Fibroblast of skin of left quadriceps (primary cell): ENCODE measurements at places on chromosomes 6 and 20.

- DNase-seq: no peak
Measured at GRCh38 chr6:129651291-129651691, 58.7 kb downstream of the ARHGAP18 start.

GRCh38 chr6:41805830-41806774 lies 18.6 kb downstream of the TOMM6 start:
- no peak for DNase-seq

GRCh38 chr6:160837146-160837545 lies 135.1 kb downstream of the PLG start:
- no peak for DNase-seq

GRCh38 chr6:161481786-161482516 lies 208.1 kb upstream of the AGPAT4 start:
- no peak for DNase-seq

DNA sequence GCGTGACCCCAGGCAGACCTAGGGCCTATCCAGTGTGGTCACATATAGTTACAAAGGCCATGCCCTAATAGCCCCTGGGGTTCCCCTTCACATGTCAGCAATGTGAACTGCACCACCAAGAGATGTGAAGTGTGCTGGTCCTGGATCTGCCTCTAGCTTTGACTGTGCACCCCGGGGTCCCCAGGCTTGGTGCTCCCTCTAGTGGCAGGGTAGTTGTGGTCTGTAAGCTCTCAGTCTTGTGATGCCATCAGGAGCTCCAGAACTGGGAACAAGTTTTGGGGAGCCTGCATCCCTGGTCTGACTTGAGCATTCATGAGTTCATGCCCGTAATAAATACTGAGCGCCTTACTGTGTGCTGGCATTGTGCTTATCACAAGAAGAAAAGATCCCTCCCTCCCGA lies 143.4 kb downstream of the DHX35 start:
- no peak for DNase-seq

GRCh38 chr20:47290008-47290407 lies 66.5 kb downstream of the ZMYND8 start:
- no peak for DNase-seq

GRCh38 chr20:14820771-14821170 lies 483.4 kb upstream of the FLRT3 start:
- peak; percentile 31 for DNase-seq

- peak; percentile 48 for DNase-seq
Measured at GRCh38 chr6:101083533-101084175, 202.5 kb upstream of the ASCC3 start.

DNA sequence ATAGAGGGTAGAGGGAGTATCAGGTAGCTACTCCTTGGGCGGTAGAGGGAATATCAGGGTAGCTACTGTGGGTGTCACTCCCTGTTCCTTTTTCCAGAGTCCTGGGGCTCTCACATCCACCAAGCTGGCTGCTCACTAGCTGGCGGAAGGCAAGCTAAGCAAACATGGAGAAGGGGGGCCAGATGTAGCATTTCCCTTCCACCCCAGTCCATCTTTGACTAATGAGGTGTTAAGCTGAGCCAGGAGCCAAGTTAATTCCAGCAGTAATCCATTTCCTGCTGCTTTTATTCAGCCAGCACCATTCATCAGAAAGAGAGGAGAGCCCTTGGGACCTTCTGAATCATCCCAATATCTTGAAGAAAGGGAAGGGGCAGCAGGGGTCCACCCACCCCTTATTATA lies 330.0 kb downstream of the ZFAND3 start:
- peak; percentile 20 for DNase-seq

GRCh38 chr6:127868338-127868737 lies 32.5 kb downstream of the THEMIS start:
- DNase-seq: no peak

DNA sequence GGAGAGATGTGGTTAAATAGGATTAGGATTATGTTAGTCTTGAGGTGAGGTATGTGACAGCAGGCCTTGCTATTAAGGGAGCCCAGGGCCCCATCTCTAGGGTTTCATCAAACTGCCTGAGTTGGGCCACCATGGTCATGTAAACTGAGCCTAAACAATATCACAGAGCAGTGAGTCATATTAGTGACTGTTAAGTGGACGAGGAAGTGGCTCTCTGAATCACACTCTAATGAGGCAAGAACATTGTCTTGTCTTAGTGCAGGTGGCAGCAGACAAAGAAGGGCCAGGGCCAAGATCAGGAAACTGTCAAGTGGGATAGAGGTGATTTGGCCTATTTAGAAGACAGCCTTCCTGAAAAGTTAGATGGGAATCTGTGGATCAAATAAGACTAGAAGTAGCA lies 23.1 kb downstream of the ENPP3 start:
- no peak for DNase-seq

DNA sequence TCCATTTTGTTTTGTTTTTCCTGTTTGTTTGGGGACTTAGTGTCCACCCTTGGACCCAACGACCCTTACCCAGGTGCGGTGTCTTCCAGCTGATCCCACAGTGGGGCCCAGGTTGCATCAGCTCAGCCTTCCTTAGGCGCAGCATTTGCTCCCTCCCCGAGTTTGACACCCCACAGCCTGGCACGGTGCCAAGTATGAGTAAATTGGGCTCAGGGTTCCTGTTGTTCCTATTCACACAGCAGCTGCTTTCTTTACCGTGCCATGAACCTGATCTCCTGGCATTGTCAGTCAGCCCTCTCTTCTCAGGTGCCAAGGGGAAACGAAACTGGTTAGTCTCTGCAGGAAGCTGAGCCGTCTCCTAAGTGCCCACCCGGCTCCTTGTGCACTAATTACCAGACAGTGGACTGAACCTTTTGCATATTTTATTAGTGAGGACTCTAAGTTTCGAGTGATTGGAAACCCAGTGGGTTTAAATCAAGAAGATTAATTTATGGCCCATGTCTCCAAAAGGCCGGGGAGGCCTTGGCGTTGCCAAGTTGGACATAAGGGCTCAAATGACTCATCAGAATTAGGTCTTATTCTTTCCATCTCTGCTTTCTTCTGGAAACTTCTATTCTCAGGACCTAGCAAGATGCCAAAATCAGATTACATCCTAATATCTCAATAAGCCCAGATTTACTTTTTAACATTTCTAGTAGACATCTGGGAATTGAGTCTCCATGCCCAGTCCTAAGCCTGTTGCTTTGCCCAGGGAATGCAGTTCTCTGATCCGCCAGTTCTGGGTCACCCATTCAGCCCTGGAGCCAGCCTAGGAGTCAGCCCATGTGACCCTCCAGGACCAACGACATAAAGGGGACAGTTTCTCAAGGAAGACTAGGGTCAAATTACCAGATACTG lies 68.8 kb downstream of the TSHZ2 start:
- no peak for DNase-seq

- DNase-seq: no peak
Measured at GRCh38 chr20:6000871-6001270, 50.4 kb downstream of the MCM8 start.

DNA sequence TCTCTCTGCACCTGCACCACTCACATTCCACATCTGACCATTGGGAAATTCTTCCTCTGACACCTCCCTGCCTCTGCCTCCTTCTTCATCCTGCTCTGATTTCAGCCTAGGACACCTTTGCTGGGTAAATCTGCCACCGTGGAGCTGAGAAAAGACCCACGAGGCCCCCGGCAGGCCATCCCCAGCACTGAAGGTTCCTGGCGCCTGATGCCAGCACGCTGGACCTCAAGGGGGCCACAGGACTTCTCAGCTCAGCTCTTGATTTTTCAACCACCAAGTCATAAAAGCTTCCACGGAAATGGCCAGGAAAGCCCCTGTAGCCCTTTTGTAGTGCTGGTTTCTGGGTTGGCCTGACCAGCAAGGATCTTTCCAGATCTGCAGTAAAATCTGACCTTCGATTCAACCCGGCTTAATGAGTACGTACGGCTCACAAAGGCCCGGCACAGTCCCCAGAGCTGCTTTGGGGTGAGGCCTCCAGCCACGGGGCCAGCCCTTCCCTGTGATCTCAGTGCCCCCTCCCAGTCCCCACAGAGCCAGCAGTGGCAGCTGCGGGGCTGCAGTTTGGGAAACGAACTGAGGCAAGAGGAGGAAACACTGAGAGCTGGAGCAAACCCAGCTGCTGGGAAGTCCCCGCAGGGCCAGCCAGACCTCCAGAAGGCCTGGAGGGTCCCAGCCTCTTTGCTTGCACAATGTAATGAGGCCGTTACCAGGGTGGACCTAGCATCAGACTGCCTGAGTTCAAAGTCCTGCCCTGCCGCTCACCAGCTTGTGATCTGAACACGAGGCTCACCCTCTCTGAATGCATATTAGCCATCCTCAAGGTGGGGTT lies 157.5 kb downstream of the BMP7 start:
- DNase-seq: no peak

GRCh38 chr6:169990095-169991030 lies 238.9 kb downstream of the ERMARD start:
- DNase-seq: no peak

- no peak for DNase-seq
Measured at GRCh38 chr20:48486065-48486464, 341.7 kb downstream of the PREX1 start.

DNA sequence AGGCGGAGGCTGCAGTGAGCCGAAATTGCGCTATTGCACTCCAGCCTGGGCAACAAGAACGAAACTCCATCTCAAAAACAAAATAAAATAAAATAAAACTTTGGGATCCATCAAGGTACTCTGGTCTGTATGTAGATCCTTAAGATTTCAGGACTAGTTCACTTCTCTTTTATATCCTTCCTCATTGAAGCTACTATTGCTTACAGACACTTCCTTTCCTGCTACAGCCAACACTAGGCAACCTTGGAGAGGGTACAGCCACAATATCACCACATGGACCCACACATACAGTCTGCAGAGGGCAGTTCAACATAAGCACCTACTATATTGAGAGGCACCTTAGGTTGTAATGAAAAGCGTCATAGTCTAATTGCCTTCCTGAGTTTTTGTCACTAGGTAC lies 113.3 kb downstream of the ATXN1 start:
- DNase-seq: no peak

DNA sequence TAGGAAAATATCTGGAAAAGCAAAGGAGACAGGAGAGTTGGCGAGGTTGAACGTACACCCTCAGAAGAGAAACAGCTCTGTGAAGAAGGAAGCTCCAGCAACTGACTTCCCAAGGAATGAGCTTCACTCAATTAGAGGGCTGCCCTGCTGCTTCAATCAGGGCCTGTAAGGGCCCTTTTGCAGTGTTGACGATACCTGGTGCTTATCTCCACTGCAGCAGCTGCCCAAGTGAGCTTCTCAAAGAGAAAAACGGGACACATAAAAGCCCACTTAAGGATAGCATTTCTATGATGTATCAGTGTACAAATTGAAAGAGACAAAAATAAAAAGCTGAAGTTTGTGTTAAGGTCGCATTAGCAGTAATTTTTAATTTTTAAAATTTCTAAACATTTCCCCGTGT lies 16.4 kb downstream of the SEC63 start:
- no peak for DNase-seq

- DNase-seq: no peak
Measured at GRCh38 chr6:164928728-164929407, 380.5 kb downstream of the C6orf118 start.

DNA sequence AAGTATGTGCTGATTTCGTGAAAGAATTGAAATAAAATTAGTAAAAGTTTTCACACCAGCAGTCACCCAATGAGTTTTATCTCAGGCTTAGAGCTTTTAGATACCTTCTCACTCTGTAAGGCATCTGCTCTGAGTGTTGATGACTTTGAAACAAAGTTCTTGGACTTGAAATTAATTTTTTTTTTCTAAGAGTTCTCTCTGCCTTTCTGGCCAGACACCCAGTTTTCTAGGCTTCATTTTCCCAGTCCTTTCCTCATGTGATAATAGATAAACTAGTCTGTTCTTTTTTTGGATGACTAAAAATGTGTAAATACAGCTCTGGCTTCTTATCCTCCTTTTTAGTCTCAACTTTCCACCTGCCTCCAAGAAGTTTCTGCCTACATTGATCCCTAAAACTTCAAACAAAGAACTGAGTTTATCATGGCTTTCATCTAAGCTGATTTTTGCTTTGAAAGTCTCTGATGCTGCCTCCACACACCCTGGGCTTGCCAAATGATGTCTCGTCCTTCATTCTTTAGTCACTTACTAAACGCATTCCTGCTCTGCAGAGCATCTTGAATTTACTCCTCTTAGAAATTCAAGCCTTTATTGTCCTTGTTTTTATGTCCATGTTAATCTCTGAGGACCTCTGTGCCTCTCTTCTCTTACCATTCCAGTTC lies 32.7 kb downstream of the SLX4IP start:
- DNase-seq: no peak

GRCh38 chr6:108114841-108115597 lies 40.5 kb upstream of the OSTM1 start:
- peak; percentile 22 for DNase-seq

DNA sequence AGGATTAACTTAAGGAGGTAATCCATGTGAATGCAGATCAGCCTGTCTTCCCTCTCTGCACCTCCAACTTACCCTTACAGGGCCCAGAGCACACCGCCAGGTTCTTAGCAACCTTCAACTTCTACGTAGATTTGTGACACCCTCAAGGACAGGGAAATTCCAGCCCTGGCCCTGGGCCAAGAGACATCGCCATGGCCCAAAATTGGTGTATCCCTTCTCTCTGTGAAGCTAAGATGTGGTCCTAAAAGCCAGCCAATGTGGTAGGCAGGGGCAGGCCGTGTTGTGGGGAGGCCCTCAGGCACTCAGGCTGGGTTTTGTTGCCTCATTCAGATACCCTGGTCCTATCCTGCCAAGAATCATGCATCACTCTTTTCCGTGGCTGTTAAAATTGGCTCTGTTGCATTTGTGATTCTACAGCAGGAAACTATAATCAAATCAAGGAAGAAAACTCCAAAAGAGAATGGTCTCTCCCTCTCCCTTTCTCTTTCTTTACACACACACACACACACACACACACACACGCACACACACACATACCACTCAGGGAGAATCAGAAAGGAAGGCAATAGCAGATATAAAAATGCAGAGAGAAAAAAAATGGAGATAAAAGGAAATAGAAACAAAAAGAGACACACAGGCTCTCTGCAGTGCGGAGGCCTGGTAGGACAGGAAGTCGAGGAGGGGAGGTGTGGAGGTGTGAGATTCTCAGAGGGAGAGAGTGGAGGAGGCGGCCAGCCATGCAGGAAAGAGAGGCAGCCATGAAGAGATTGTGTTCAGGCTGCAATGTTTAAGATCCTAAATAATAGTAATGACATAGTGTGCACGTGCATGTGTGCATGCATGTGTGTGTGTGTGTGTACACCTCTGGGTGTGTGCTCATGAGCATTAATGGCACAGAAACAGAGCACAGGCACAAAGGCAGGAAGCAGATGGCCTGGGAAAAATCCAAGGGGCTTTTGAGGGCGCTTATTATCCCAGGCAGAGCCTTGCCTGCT lies 201.8 kb upstream of the LRFN2 start:
- no peak for DNase-seq

GRCh38 chr20:62935204-62935967 lies 2.6 kb upstream of the GID8 start:
- no peak for DNase-seq

GRCh38 chr6:18493382-18493891 lies 106.3 kb downstream of the RNF144B start:
- no peak for DNase-seq
